Left ventricle myocardium inferior (tissue), 1 donor: ENCODE measurements at places on chromosomes 3 and 15.

GRCh38 chr15:50798684-50799083 is 33.2 kb upstream of the SPPL2A start:
- no peak for DNase-seq

DNA sequence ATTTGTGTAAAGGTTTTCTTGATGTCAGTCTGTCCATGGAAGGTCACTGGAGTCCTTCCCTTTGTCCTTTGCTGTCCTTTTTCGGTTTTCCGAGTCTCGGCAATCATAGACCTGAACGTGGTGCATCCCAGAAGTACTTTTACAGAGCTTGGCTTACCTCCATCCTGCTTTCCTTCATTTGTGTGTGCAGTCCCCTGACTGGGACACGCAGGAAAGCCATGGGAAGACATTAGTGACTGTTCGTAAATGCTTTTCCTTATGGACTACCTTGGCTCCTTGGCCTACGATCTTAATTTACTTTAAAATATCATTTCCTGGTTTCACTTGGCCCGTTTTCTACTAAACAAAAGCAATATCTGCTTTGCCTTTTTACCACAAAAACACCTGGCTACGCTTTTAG is 328.4 kb upstream of the RARB start:
- DNase-seq, result no peak

GRCh38 chr3:55245351-55245750 is 241.8 kb downstream of the WNT5A start:
- no peak for DNase-seq

- DNase-seq, result no peak
Observed at GRCh38 chr15:38274135-38274534, 21.5 kb downstream of the SPRED1 start.

GRCh38 chr3:195773956-195774537 is 37.7 kb downstream of the MUC4 start:
- DNase-seq, result no peak
